ENCODE measurements at places on chromosomes 1 and 21. TPM values are rescaled to one million over a fixed set of nuclear protein-coding genes. Genes with fewer than 3 reads are reported as not detected.
A peak's percentile ranks its signal among the peaks of the same experiment; 100 is the strongest.

DNA sequence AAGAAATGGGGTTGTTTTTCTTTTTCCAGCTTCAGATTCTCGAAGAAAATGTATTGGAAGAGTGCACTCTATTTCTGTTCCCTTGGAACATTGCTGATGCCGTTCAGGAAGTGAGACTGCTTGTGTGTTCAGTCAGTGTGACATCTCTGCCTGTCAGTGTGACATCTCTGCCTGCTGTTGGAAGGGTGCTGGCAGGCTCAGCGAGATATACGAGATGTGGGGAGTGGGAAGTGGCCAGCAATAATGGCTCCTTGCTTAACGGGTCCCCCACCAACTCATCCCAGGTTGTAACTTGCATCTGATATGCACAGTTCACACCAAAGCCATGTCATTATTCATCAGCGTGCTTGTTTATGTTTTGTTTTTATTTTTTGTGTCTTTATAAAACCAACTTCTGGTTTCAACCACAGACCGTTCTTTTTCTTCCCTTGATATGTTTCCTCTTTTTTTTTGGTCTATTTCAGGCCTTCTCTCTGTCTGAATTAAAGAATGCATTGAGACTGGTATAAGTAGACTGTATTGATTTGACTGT is 145.4 kb downstream of the GALNT2 start:
- H3K4me3 ChIP-seq, result no peak overlapping the region
- DNase-seq, result no peak
- no peaks in the 10 kb centered on the region for H3K36me3 ChIP-seq
- no peaks in the 10 kb centered on the region for H3K27me3 ChIP-seq
- peaks cover 24% of the 10 kb centered on the region for H3K4me1 ChIP-seq
- H3K27ac ChIP-seq, result no peak overlapping the region

GRCh38 chr1:15735304-15736037 is 587 bp upstream of the SLC25A34 start:
- no peaks in the 10 kb centered on the region for H3K27me3 ChIP-seq
- H3K27ac ChIP-seq, result no peak overlapping the region
- no peaks in the 10 kb centered on the region for H3K4me1 ChIP-seq
- no peak overlapping the region for H3K4me3 ChIP-seq
- H3K36me3 ChIP-seq, result no peaks in the 10 kb centered on the region

DNA sequence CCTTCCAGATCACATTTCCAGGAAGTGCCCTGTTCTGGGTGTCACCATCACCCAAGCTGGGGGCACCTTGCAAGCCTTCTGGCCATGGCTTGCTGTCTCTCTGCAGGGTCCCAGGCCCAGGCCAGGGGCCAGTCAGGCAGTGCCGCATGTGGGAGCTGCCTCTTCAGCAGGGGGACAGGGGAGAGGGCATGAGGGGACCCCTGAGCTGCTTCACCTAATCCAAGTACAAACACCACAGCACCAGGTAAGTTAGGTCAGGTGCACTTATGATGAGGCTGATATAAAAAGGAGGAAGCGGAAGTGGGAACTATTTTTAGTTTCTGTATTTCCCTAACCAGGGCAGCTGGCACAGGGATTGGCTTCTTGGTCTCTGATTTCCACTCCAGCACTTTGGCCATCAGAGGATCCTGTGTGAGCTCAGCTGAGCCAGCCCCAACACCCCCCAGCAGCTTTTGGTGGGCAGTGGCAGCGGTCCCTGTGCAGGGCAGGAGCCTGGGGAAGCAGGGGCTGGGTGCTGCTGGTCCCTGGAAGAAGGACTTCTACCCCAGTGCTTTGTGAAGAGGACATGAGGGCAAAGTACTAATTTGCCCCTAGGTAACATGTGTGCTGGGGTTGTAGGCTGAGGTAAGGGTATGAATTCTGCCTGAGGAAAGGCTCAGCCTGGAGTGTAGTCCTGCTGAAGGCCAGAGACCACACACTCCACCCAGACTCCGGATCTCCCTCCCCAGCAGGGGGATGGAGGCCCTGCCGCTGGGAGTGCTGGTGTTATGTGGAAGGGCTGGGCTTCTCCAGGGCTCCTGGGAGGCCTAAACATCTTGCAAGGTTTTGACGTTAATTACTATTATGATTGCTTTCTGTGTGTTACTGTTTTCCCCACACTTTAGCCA is 3.3 kb upstream of the PCBP3 start:
- H3K36me3 ChIP-seq, result no peaks in the 10 kb centered on the region
- no peak for DNase-seq
- H3K4me1 ChIP-seq, result peaks cover 3% of the 10 kb centered on the region
- H3K27ac ChIP-seq, result no peak overlapping the region
- H3K4me3 ChIP-seq, result no peak overlapping the region
- H3K27me3 ChIP-seq, result peaks cover 45% of the 10 kb centered on the region

GRCh38 chr1:64043288-64043687 is 160.1 kb upstream of the UBE2U start:
- H3K4me3 ChIP-seq, result no peak overlapping the region
- peaks cover 75% of the 10 kb centered on the region for H3K4me1 ChIP-seq
- H3K27me3 ChIP-seq, result no peaks in the 10 kb centered on the region
- no peaks in the 10 kb centered on the region for H3K36me3 ChIP-seq
- no peak overlapping the region for H3K27ac ChIP-seq
- DNase-seq, result no peak

GRCh38 chr1:42904434-42904833 is 54.2 kb downstream of the SLC2A1 start:
- H3K4me1 ChIP-seq, result peaks cover 5% of the 10 kb centered on the region
- DNase-seq, result no peak
- H3K36me3 ChIP-seq, result no peaks in the 10 kb centered on the region
- no peak overlapping the region for H3K4me3 ChIP-seq
- no peaks in the 10 kb centered on the region for H3K27me3 ChIP-seq
- H3K27ac ChIP-seq, result no peak overlapping the region

DNA sequence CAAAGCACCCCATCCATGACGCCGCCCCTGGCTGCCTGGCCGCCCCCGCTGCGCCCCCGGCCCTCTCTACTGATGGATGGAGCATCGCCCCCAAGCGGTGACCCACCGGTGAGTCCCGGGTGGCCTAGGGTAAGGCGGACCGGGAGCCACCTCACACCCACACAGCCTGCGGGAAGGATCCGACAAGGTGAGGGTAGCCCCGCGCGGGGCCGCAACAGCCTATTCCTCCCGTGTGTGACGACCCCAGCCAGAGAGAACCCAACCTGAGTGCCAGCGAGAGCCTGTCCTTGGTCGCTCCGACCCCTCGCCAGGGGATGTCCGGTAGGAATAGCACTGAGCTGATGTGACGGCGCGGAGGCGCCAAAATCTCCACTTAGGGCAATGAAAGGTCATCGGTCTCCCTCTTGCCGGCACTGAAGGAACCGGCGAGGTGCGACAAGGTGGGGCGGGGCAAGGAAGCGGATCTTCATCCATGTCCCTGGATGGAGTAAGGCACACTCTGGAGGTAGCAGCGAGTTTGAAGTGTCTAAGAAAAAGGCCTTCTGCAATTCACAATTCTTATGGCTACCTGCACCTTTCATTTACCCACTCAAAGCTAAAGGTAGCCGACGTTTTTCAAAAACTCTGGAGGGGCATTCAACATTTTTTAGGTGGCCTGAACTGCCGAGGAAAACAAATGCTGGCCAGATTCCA is 19.7 kb upstream of the CHIA start:
- no peak overlapping the region for H3K27ac ChIP-seq
- peaks cover 9% of the 10 kb centered on the region for H3K4me1 ChIP-seq
- H3K36me3 ChIP-seq, result no peaks in the 10 kb centered on the region
- no peak for DNase-seq

DNA sequence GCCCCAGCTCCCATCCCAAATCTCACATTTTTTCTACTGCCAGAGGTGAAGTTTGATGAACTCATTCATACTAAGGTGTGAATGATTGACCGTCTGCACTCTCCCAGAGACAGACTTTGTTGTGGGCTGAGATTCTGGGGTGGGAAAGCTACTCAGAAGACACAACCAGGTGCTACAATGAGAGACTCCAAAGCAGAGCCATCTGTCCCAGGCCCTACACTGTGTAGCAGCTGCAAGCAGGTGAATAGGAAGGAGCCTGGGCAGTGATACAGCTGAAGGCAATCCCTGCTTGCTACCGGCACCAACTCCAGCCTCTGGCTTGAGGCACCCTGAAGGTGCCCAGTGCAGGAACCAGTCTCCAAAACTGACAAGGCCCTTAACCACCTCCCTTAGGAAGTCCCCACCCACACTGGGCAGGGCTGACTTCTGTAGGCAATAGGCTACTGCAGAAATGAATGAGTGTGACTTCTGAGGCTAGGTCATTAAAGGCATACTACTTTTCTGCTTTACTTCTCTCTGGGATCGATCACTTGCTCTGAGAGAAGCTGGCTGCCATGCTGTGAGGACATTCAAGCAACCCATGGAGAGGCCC is 79.7 kb upstream of the RUNX3 start:
- no peaks in the 10 kb centered on the region for H3K36me3 ChIP-seq
- no peak for DNase-seq
- H3K4me3 ChIP-seq, result no peak overlapping the region
- H3K4me1 ChIP-seq, result peaks cover 18% of the 10 kb centered on the region
- H3K27ac ChIP-seq, result no peak overlapping the region

GRCh38 chr1:92030656-92031107 is 897 bp downstream of the EPHX4 start:
- peak overlapping the region; percentile 87 for H3K4me3 ChIP-seq
- H3K4me1 ChIP-seq, result peaks cover 10% of the 10 kb centered on the region
- H3K27me3 ChIP-seq, result peaks cover 24% of the 10 kb centered on the region
- peak; percentile 9 for DNase-seq
- no peak overlapping the region for H3K27ac ChIP-seq

DNA sequence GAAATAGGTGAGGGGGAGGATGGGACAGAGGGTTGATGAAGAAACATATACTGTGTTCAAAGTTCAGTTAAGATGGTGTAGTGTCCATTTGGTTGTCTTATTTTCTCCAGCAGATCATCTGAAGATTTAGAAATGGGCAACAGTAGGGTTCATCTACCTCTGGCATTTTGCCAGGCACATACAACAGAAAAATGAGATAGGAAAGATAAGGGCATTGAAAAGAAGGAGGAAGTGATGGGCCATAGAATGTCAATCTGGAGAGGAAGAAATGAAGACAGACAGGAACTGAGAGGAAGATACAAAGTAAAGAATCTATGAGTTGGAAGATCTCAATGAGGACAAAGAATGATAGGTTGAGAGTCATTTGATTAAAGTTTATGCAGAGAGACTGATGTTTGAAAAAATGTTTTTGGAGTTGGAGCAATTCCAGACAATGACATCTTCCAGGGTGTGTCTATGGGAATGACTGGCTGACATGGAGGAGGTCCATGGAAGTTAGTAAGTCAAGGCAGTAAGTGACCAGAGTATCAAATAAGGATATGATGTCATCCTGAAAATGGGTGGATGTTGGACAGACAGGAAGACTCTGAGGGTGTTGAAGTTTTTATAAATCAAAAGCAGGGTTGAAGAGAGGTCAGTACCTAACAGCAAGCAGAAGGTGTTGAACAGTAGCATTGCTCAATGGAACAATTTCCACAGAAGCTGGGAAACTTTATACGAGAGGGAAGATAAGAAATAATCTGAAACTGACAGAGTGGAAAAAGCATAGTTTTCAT is 18.7 kb upstream of the CD55 start:
- H3K36me3 ChIP-seq, result no peaks in the 10 kb centered on the region

GRCh38 chr1:182974506-182975191 is 21.7 kb upstream of the SHCBP1L start:
- no peak overlapping the region for H3K4me3 ChIP-seq
- no peaks in the 10 kb centered on the region for H3K36me3 ChIP-seq
- H3K4me1 ChIP-seq, result peaks cover 52% of the 10 kb centered on the region
- H3K27me3 ChIP-seq, result no peaks in the 10 kb centered on the region
- peak overlapping the region; percentile 4 for H3K27ac ChIP-seq
- DNase-seq, result peak; percentile 48

- H3K36me3 ChIP-seq, result peaks cover 1% of the 10 kb centered on the region
- H3K27me3 ChIP-seq, result no peaks in the 10 kb centered on the region
- no peak overlapping the region for H3K4me3 ChIP-seq
- no peak for DNase-seq
- H3K27ac ChIP-seq, result no peak overlapping the region
These were observed 96.0 kb upstream of the BMP8A start for GRCh38 chr1:39395357-39395831.

DNA sequence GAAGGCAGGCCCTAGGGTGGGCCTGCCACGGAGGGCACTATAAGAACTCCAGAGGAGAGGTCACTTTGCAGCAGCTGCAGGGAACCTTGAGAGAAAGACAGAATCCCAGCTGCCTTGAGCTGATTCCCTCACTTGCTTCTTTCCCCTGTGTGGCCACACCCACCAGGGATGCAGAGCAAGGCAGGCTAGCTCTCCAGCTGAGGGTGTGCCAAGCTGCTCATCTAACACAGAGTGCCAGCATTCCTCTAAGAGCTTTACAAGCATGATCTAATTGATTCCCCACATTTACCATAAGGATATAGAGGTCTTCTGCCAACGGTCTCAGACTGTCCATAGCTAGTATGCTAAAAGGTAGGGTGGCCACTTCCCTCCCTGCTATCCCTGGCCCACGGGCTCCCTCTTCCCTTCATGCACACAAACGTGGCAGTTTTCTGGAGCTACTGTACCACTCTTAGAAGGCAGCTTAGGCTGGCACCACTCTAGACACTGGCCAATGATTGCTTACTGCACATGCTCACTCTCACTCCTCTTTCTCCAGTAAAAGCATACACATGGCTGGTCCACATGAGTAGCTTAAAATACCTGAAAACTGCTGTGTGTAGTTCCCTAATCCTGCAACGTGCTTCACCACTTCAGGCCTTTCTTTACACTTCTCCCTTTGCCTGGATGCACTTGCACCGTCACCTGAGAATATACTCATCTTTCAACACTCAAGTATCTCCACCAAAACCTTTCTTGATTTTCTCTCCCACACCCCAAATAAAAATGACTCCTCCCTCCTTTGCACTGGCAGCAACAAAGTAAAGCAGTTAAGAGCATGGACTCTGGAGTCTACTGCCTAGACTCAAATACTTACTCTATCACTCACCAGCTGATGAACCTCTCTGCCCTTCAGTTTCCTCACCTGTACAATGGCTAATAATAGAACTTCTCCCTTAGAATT is 57.7 kb downstream of the DMAP1 start:
- H3K4me3 ChIP-seq, result no peak overlapping the region
- no peaks in the 10 kb centered on the region for H3K27me3 ChIP-seq
- H3K36me3 ChIP-seq, result no peaks in the 10 kb centered on the region
- H3K27ac ChIP-seq, result no peak overlapping the region

GRCh38 chr1:174785510-174785909 is 214.2 kb upstream of the CACYBP start:
- DNase-seq, result no peak
- H3K27ac ChIP-seq, result no peak overlapping the region
- no peak overlapping the region for H3K4me3 ChIP-seq
- no peaks in the 10 kb centered on the region for H3K36me3 ChIP-seq
- no peaks in the 10 kb centered on the region for H3K4me1 ChIP-seq

Gene NFASC
- total RNA-seq, result 3.7 TPM

Gene SLAMF7
- not detected for total RNA-seq

Gene SFT2D2
- total RNA-seq, result 30.5 TPM

Gene NLRP3
- 0.09 TPM for total RNA-seq

Gene C1orf210
- not detected for total RNA-seq

Gene HHAT
- 15.4 TPM for total RNA-seq

Gene AKNAD1
- not detected for total RNA-seq

Gene CFHR3
- 20.9 TPM for total RNA-seq

Gene CD5L
- not detected for total RNA-seq
